ENCODE measurements at places on chromosomes 7 and 10. TPM values are rescaled to one million over a fixed set of nuclear protein-coding genes. Genes with fewer than 3 reads are reported as not detected.

IGF2BP3 gene
- total RNA-seq: not detected

PHTF2 gene
- 13.2 TPM for total RNA-seq

NODAL gene
- not detected for total RNA-seq

- DNase-seq: no peak
Observed at GRCh38 chr10:28431139-28431538, 101.8 kb upstream of the WAC start.

DNA sequence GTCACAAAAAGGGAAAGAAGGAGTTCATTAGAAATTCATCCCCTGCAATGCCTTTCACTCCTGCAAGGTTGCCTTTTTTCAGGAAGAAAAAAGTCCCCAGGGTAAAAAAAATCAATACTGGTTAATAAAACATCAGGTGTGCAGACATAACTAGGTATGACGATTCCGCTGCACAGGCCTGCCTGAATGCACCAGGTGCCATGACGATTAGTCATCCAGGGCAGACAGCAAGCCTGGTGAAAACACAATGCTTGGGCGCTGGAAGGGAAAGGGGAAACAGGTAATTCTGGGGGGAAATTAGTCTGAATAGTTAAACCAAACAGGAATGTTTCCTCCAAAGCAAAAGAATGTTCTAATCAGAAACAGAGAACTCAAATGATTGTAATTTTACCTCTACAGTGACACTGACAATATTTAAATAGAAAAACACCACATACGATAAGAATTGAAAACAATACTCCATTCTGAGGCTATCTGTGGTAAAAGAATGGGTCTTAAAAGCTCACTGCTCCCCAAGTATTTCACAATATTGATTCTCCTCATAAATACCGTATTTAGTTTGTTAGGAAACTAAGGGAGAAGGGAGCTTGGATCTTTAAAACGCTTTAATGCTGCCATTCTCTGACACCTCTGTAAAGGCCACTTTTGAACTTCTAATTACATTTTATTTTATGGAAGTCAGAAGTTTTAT is 45.2 kb downstream of the VPS41 start:
- no peak for DNase-seq

- no peak for DNase-seq
Observed at GRCh38 chr7:138400400-138400886, 59.6 kb upstream of the TRIM24 start.

All from upper lobe of left lung (tissue), 6 donors.